ENCODE measurements at places on chromosomes 5 and 9. TPM values are rescaled to one million over a fixed set of nuclear protein-coding genes. Genes with fewer than 3 reads are reported as not detected.

DNA sequence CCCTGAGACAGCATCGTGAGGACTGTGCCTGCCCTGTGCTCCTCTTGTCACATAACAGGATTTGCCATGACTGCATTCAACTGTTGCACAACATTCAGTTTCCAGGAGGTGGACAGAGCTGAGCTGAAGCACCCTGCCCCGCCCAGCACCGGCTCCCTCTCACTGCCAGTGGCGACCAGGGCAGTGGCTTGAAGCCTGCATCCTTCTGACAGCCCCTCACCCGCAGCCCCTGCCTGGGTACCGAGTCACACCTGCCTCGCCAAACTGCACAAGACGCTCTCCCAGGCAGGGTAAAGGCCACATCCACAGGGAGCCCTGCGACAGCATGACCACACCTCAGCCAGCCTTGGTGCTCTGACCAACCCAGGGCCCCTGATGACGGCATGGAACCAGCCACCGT, 59.9 kb upstream of the ZNF354A start:
- H3K4me1 ChIP-seq, result no peaks in the 10 kb centered on the region
- no peak for DNase-seq
- H3K27ac ChIP-seq, result no peak overlapping the region
- H3K36me3 ChIP-seq, result no peaks in the 10 kb centered on the region
- H3K27me3 ChIP-seq, result no peaks in the 10 kb centered on the region
- H3K4me3 ChIP-seq, result no peak overlapping the region

The KCNV2 gene
- not detected for total RNA-seq

The RHOBTB3 gene
- total RNA-seq, result 14.7 TPM

GRCh38 chr5:14110196-14110595, 32.9 kb upstream of the TRIO start:
- no peak for DNase-seq
- no peak overlapping the region for H3K27ac ChIP-seq
- H3K36me3 ChIP-seq, result no peaks in the 10 kb centered on the region
- peaks cover 27% of the 10 kb centered on the region for H3K27me3 ChIP-seq
- H3K4me1 ChIP-seq, result peaks cover 26% of the 10 kb centered on the region

- no peak for DNase-seq
- H3K27me3 ChIP-seq, result peaks cover 12% of the 10 kb centered on the region
- no peaks in the 10 kb centered on the region for H3K36me3 ChIP-seq
- no peak overlapping the region for H3K4me3 ChIP-seq
- no peaks in the 10 kb centered on the region for H3K4me1 ChIP-seq
These were observed 69.3 kb downstream of the SGCD start for GRCh38 chr5:156396063-156396829.

- H3K36me3 ChIP-seq, result no peaks in the 10 kb centered on the region
- no peak overlapping the region for H3K4me3 ChIP-seq
- peaks cover 7% of the 10 kb centered on the region for H3K27me3 ChIP-seq
- no peak for DNase-seq
- no peaks in the 10 kb centered on the region for H3K4me1 ChIP-seq
- H3K27ac ChIP-seq, result no peak overlapping the region
These were observed 294.0 kb upstream of the SLC24A2 start for GRCh38 chr9:20082831-20083230.

Measured in natural killer cell treated with Interleukin-12 subunit alpha and Interleukin-12 subunit beta and Interleukin-15 and Interleukin-18, amount 100 ng/mL, for 72 hours (primary cell).